ENCODE measurements at places on chromosomes 13 and 19.

- no peak for DNase-seq
Observed at GRCh38 chr19:51462276-51462675, 4.0 kb upstream of the SIGLEC8 start.

- no peak for DNase-seq
Observed at GRCh38 chr19:39845584-39845932, 621 bp downstream of the FBL start.

- no peak for DNase-seq
Observed at GRCh38 chr13:106987427-106987785, 419.5 kb upstream of the ARGLU1 start.

GRCh38 chr13:71977028-71977427 is 110.0 kb upstream of the DACH1 start:
- no peak for DNase-seq

DNA sequence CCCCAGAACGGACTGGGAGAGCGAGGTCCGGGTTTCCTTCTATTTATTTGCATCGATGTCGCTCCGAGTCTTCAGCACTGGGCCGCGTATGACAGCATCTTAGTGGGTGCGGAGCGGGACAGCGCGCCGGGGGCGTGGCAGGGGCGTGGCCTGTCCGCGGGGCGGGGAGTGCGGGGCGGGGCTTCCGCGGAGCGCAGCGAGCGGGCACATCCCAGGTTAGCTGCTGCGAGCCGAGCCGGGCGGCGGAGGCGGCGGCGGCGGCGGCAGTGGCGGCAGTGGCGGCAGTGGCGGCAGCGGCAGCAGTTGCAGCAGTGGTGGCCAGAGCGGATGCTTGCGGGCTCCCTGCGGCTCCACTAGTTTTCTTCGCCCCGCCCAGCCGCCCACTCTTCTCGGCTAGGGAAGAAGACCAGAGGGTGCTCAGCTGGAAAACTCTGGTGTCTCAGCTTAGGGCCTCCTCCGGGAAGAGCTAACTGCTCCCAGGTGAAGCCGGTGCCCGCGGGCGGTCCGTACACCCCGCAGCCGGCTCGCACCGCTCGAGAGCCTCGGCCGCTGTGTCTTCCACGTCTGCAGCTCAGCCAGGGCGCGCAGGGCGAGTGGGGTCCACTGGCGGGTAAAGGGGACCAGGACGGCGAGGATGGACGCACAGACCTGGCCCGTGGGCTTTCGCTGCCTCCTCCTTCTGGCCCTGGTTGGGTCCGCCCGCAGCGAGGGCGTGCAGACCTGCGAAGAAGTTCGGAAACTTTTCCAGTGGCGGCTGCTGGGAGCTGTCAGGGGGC is at the start of gene GPC5:
GPC5 (plus strand) TSS at position 209 of the 776 bp plus-strand sequence.
- peak; percentile 72 for DNase-seq

DNA sequence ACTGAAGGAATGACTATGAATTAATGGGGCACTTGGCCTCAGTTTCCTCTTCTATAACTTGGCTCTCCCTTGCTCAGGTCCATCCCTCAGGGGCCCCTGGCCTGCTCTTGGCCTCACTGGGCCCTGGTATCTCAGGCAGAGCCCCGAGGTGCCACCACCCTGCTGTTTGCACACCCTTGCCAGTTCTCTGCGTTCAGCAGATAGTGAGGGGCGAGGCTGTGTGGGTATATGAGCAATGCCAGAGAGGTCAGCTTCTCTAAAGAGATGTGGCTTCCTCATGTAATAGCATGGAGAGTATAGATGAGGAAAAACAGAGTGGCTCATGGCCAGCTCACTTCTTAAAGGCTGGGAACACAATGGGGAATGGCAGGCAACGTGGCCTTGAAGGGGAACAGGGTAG is 76.1 kb downstream of the CYSLTR2 start:
- DNase-seq: no peak

- no peak for DNase-seq
Observed at GRCh38 chr19:21492947-21493906, 12.2 kb upstream of the ZNF429 start.

GRCh38 chr19:19514215-19514657 is 1.1 kb downstream of the TSSK6 start:
- no peak for DNase-seq

DNA sequence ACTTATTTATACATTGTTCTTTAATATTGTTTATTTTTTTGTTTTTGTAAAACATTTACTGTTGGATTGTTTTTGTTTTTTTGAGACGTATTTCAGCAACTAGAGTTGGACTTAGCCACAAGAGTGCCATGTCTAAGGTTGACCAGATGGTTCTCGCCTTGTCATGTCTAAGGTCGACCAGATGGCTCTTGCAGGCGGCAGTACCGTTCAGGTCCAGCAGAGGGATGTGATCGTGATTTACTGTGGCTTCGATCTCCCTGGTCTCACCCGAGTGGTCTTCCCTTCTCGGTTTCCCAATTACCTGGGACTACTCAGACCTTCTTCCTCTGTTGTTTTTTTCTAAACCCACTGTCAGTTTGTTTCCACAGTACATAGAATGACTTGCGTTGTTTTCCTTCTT is 1438.6 kb downstream of the UQCRFS1 start:
- no peak for DNase-seq
